ENCODE measurements at places on chromosomes 5 and 9.
A peak's percentile ranks its signal among the peaks of the same experiment; 100 is the strongest.

DNA sequence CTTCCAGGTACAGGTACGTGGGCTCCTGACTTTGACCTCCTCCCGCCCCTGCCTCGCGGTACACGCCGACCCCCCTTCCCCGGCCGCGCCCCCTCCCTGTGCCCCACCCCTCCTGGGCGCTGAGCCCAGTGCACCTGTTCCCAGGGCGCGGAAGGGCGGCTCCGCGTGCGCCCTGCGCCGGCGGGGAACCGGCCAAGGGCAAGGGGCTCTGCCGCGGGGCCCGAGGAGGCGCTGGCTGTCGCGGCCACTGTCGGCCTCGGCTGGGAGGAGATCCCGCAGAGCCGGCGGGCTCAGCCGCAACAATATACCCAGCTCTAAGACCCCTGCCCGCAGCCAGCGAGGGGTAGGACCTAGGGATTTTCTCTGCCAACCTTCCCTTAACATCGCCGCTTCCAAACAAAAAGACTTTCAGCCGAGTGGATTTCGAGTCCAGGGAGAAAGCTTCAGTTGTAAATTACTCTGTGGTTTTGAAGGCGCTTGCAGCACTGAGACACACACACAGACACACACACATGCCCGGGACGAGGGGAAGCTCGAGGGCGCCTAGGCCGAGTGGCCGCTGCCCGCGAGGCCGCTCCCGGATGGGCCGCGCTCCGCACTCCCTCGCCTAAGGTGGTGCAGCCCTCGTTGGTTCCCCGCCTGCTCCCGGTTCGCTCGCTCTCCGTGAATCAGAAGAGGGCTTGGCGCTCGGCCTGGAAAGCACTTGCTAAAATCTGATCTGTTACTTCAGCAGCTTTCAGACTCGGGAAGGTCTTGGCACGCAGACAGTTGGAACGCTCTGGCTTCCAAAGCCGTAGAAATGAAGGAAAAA lies 1.2 kb downstream of the FGF18 start:
- no peak for DNase-seq
- H3K4me3 ChIP-seq = peak overlapping the region; percentile 51
- H3K4me1 ChIP-seq = peaks cover 21% of the 10 kb centered on the region
- no peaks in the 10 kb centered on the region for H3K27me3 ChIP-seq
- no peak overlapping the region for H3K27ac ChIP-seq

GRCh38 chr9:132144708-132145365 lies 17.0 kb upstream of the NTNG2 start:
- no peak overlapping the region for H3K4me3 ChIP-seq
- H3K4me1 ChIP-seq = peaks cover 11% of the 10 kb centered on the region
- no peaks in the 10 kb centered on the region for H3K36me3 ChIP-seq
- no peak for DNase-seq

DNA sequence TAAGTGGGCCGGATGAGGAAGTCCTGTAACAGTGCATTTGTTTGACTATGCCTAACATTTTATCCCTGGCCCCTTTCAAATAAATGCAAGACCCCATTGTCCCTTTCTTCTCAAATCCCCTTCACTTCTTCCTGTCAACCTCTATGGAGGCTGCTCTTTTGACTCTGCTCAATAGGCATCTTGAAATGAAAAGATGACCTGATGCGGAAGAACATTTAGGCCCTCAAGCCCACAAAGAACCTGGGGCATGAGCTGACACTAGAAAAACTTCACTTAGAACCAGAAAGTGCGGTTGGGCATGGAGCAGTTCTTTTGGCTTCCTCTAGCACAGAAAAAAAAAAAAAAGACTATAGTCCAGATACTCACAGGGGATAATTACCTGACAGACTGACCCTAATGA lies 1434.7 kb upstream of the WWC1 start:
- H3K4me1 ChIP-seq = no peaks in the 10 kb centered on the region
- H3K27ac ChIP-seq = no peak overlapping the region
- no peaks in the 10 kb centered on the region for H3K36me3 ChIP-seq
- no peaks in the 10 kb centered on the region for H3K27me3 ChIP-seq
- H3K4me3 ChIP-seq = no peak overlapping the region

DNA sequence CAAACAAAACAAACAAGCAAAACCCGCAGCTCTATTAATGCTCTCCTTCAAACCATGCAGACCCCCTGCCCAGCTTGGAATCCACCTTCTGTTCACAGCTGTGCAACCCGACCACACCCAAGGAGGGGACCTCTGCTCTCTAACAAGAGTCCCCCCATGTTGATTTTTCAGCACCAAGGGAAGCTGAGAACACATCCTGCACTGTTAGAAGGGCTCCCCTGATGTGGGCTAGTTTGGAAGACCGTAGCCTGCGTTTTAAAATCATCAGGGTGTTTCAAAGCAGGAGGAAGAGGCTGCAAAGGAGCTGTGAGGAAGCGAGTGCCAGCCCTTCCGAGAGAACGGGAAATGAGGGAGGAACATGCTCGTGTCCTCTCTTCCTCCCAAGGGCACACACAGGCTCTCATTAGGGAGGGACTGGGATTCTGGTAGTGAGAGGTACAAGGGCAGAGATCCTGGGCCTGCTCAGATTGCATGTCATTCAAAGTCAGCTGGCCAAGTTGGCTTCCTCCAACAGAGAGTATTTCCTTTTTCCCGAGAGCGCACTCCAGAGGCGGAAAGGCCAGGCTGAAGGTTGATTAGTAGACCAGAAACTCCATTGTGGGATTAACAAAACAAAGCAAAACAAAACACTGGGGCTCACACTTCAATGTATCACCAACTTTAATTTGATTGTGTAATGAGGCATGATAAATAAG lies 185.9 kb downstream of the SEMA6A start:
- no peaks in the 10 kb centered on the region for H3K27me3 ChIP-seq
- H3K4me3 ChIP-seq = no peak overlapping the region
- no peak for DNase-seq
- H3K27ac ChIP-seq = no peak overlapping the region
- no peaks in the 10 kb centered on the region for H3K4me1 ChIP-seq
- H3K36me3 ChIP-seq = no peaks in the 10 kb centered on the region

DNA sequence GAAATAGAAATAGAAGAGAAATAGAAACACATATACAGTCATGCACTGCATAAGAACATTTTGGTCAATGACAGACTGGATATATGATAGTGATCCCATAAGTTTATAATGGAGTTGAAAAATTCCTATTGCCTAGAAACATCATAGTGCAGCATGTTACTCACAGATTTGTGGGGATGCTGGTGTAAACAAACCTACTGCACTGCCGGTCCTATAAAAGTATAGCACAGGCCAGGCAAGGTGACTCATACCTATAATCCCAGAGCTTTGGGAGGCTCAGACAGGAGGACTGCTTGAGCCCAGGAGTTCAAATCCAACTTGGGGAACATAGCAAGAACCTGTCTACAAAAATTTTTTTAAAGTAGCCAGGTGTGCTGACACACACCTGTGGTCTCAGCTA lies 240.6 kb upstream of the MAP3K1 start:
- no peak for DNase-seq
- H3K4me3 ChIP-seq = no peak overlapping the region
- H3K4me1 ChIP-seq = peaks cover 13% of the 10 kb centered on the region
- no peak overlapping the region for H3K27ac ChIP-seq
- H3K27me3 ChIP-seq = no peaks in the 10 kb centered on the region
- H3K36me3 ChIP-seq = no peaks in the 10 kb centered on the region

GRCh38 chr5:59783264-59783663 lies 110.3 kb downstream of the PDE4D start:
- no peaks in the 10 kb centered on the region for H3K36me3 ChIP-seq
- H3K27ac ChIP-seq = no peak overlapping the region
- no peak overlapping the region for H3K4me3 ChIP-seq
- H3K27me3 ChIP-seq = no peaks in the 10 kb centered on the region

DNA sequence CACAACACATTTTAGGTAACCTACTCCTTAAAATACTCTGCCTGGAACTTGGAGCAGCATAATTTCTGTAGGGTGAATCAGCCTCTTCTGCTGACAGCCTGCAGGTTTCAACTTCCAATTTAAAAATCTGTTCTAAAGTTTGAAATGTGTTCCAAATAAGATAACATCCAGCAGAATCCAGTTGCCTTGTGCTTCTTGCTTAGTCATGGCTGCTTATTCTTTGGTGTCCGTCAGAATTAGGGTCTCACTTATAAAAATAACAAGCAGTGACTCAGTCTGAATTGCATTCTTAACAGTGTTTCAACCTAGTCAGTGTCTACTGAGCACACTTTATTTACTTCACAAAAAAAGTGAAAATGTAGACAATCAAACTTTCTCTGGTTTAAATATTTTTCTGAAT lies 3.7 kb downstream of the CDH6 start:
- H3K36me3 ChIP-seq = no peaks in the 10 kb centered on the region
- no peak for DNase-seq
- no peaks in the 10 kb centered on the region for H3K27me3 ChIP-seq
- peak overlapping the region; percentile 9 for H3K4me3 ChIP-seq
- H3K4me1 ChIP-seq = peaks cover 19% of the 10 kb centered on the region

GRCh38 chr5:134451225-134451935 lies 39.7 kb upstream of the CDKN2AIPNL start:
- no peaks in the 10 kb centered on the region for H3K27me3 ChIP-seq
- no peak overlapping the region for H3K27ac ChIP-seq
- H3K36me3 ChIP-seq = no peaks in the 10 kb centered on the region
- no peak overlapping the region for H3K4me3 ChIP-seq
- no peaks in the 10 kb centered on the region for H3K4me1 ChIP-seq

GRCh38 chr5:146440353-146440752 lies 6.8 kb upstream of the TCERG1 start:
- no peak overlapping the region for H3K27ac ChIP-seq
- H3K4me3 ChIP-seq = no peak overlapping the region
- no peaks in the 10 kb centered on the region for H3K27me3 ChIP-seq
- H3K36me3 ChIP-seq = no peaks in the 10 kb centered on the region
- no peak for DNase-seq
- no peaks in the 10 kb centered on the region for H3K4me1 ChIP-seq

GRCh38 chr9:16112116-16112515 lies 559.3 kb downstream of the CCDC171 start:
- DNase-seq = no peak
- H3K4me1 ChIP-seq = no peaks in the 10 kb centered on the region
- H3K27ac ChIP-seq = no peak overlapping the region
- H3K27me3 ChIP-seq = no peaks in the 10 kb centered on the region
- H3K36me3 ChIP-seq = no peaks in the 10 kb centered on the region
- no peak overlapping the region for H3K4me3 ChIP-seq

DNA sequence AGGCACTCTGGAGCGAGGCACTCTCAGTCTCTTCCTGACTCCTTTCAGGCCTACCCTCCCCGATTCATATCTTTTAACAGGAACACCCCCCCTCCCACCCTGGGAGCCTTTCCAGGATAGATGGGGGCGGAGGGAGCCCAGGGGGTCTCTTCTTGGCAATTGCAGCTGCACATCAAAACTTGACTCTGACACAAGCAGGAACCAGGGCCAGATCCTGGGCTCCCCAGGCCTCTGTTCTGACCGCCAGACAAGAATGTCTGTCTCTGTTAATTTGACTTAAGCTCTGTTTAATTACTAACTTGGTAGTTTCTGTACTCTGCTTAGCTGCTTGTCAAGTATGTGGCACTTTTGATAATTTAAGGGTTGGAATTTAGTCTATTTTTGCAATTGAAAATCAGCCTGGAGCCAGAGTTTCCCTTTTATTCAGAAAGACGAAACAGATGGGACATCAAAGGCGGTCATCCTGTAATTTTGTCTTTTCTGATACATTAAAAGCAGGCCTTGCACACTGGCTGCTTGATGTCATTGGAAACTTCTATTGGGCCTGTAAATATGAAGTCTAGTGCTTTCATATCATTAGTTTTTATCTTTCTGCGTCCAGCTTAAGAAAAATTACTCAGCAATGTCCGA lies 43.3 kb downstream of the ACTL7B start:
- H3K27ac ChIP-seq = no peak overlapping the region
- H3K4me1 ChIP-seq = peaks cover 12% of the 10 kb centered on the region
- no peaks in the 10 kb centered on the region for H3K36me3 ChIP-seq
- no peak for DNase-seq

DNA sequence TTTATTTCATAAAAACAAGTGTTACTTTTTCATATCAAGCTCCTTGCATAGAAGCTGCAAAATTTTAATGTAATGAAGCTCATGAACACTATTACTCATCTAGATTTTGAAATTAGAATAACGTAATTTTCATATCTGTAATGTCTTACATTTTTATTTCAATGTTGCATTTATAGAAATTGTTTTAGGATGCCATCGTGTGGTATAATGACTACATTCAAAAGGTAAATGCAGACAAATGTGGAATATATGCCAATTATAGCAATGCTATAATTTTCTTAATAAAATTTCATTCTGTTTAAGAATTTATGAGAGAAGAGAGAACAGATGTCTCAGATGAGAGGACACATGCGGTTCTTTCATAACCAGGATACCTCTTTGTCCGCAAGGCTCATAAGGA lies 230.2 kb downstream of the TMEM232 start:
- H3K4me1 ChIP-seq = no peaks in the 10 kb centered on the region
- no peaks in the 10 kb centered on the region for H3K36me3 ChIP-seq
- no peaks in the 10 kb centered on the region for H3K27me3 ChIP-seq
- H3K27ac ChIP-seq = no peak overlapping the region
- no peak overlapping the region for H3K4me3 ChIP-seq

DNA sequence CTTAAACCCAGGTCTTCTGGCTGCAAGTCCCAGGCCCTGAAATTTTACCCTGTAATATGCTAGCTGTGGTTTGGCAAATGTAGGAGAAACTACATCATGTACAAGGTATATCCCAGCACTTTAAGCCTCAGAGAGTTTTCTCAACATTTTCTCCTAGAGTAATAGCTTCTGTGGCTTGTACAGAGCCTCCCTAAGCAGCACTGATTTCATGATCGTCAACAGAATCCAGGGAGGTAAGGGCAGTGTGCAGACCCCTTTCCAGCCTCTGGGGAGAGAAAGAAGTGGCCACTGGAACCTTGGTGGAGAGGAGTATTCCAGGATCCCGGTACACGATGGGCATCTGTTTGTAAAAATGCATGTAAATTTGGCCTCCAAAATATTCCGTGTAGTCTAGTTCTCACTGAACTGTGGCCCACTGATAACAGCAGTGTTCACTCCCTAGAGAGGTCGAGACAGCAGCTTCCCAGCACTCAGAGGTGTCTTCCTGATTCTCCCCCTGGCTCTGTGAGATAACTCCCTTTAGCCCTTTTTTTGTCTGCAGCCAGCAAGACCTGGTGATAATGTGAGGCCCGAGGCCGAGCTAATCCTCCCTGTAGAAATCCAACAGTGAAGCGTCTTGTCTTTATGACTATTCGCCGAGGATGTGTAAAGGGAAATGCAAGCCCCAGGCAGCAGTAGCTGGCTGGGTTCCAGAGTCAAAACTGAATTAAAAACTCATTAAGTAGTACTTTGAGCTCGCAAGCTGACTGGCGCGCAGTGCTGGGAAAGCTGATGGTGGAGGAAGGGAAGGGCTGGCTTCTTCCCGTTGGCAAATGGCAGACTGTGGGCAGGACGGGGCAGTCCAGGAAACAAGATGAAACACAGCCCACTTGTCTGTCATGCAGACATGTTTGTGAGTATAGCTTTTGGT lies 59.0 kb downstream of the MAP1B start:
- H3K4me3 ChIP-seq = peak overlapping the region; percentile 15
- peak overlapping the region; percentile 78 for H3K27ac ChIP-seq
- H3K27me3 ChIP-seq = no peaks in the 10 kb centered on the region
- peaks cover 23% of the 10 kb centered on the region for H3K4me1 ChIP-seq
- peak; percentile 7 for DNase-seq
